ENCODE measurements at places on chromosomes 11 and 22.
A peak's percentile ranks its signal among the peaks of the same experiment; 100 is the strongest.

GRCh38 chr11:45927684-45928413 lies 5.4 kb downstream of the LARGE2 start:
- no peak for DNase-seq

- peak; percentile 69 for DNase-seq
These were observed 2.3 kb downstream of the IRF7 start for GRCh38 chr11:613369-613968.

DNA sequence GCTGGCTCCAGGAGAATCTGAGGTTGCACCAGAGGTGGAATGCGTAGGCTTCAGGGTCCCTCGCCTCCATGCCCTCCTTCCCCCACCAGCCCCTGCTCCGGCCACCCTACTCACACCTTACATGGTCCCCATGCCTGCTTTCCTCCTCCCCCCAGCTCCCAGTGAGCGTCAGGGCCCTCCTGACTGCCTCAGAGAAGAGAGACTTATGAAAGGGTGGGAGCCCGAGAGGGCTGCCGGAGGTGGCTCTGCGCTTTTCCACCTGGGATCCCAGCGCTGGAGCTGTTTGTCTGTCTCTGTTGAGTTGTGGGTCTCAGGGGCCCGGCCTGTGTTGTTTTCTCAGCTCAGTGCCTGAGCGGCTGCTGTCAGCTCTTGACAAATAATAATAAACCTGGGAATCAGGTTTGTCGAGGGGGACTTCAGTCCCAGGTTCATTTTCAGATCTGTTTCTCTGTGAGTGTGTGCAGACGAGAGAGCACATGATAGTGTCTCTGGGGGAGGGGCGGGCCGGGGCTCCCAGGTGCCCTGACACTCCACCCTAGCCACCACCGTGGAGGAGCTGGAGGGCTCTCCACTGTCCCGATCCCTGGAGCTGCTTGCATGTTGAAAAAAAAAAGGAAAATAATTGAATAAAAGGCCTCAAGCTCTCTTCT lies 153.7 kb downstream of the FEZ1 start:
- no peak for DNase-seq

DNA sequence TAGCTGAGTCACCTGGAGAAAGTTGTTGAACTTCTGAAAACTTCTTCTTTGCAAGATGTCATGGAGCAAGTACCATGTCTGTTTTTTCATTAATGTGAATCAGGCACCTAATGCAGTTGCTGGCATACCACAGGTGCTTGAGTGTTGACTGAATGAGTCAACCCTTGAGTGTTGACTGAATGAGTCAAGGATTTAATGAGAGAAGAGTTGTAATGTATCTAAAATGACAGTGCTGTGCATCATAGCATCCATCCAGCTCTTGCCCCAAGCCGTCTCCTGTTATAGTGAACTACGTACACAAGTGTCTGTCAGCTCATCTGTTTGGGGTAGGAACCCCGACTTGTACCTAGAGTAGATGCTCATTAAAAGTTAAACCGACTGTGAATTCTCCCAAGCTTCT lies 93.1 kb downstream of the CWC15 start:
- DNase-seq: no peak

DNA sequence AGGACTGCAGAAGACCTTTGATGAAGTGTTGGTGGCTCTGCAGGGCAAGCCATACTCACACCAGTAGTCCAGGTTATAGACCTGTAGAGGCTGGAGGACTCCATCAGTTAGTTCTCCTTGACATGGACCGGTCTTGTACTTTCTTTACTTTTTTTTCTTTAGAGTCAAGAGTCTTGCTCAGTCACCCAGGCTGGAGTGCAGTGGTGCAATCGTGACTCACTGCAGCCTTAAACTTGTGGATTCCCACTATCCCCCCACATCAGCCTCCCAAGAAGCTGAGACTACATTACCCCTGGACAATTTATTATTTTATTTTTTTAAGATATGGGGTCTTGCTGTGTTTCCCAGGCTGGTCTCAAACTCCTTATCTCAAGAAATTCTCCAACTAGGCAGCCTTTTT lies 49.6 kb upstream of the E2F8 start:
- no peak for DNase-seq

- DNase-seq: no peak
These were observed 101.0 kb downstream of the PDE2A start for GRCh38 chr11:72573072-72573854.
